ENCODE measurements at places on chromosomes 1 and 21.
A peak's percentile ranks its signal among the peaks of the same experiment; 100 is the strongest.

DNA sequence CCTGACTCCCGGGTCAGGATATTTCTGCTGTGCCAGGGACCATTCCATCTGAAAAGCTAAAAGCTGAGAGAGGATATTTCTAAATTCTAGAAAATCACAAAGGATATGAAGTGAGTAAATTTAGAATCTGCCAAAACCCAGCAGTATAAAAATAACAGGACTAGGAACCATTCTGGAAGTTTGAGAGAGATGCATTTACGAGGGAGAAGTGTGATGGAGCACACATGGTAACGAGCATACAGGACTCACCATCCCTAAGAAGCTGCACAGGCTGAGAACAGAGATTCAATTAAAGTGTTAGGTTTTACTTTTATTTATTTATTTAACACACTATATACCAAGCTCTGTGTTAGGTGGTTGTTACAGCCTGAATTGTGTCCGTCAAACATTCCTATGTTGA, 116.3 kb downstream of the GLUL start:
- no peak overlapping the region for H3K27ac ChIP-seq
- H3K4me1 ChIP-seq, result peaks cover 12% of the 10 kb centered on the region
- H3K27me3 ChIP-seq, result no peaks in the 10 kb centered on the region
- no peak for DNase-seq

GRCh38 chr1:154595621-154596020, 12.4 kb downstream of the ADAR start:
- H3K27me3 ChIP-seq, result no peaks in the 10 kb centered on the region
- no peak overlapping the region for H3K27ac ChIP-seq
- no peak overlapping the region for H3K4me3 ChIP-seq
- DNase-seq, result no peak

DNA sequence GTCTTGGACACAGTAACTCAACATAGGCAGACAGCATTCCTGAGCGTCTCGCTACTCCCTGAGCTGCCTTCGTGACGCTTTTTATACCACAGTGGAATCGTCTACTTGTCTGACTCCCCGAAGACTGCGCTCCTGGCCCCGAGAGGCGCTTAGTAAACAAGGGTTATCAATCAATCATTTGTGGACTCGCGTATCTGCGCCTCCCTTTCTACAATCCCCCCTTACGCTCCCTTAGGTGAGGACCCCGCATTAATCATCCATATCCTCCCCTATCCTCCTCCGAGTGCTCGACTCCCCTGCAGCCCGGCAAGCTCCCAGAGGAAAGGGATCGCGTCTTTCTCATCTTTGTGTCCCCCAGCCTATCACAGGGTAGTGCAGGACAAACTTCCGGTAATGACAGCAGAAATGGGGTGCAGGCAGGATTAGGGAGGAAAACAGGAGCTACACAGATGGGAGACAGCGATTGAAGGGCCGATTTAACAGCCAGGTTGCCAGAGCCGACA, 522 bp downstream of the TMEM59 start:
- H3K27ac ChIP-seq, result peak overlapping the region; percentile 99
- peaks cover 54% of the 10 kb centered on the region for H3K4me1 ChIP-seq
- H3K4me3 ChIP-seq, result peak overlapping the region; percentile 95
- no peaks in the 10 kb centered on the region for H3K27me3 ChIP-seq
- H3K36me3 ChIP-seq, result no peaks in the 10 kb centered on the region
- DNase-seq, result peak; percentile 67

GRCh38 chr1:27538793-27539192, 48.8 kb upstream of the WASF2 start:
- H3K27me3 ChIP-seq, result no peaks in the 10 kb centered on the region
- H3K4me3 ChIP-seq, result no peak overlapping the region
- DNase-seq, result no peak
- peaks cover 2% of the 10 kb centered on the region for H3K36me3 ChIP-seq
- peaks cover 87% of the 10 kb centered on the region for H3K4me1 ChIP-seq
- H3K27ac ChIP-seq, result peak overlapping the region; percentile 51

- no peak overlapping the region for H3K27ac ChIP-seq
- H3K4me3 ChIP-seq, result no peak overlapping the region
- peaks cover 8% of the 10 kb centered on the region for H3K4me1 ChIP-seq
- no peak for DNase-seq
- H3K27me3 ChIP-seq, result no peaks in the 10 kb centered on the region
- no peaks in the 10 kb centered on the region for H3K36me3 ChIP-seq
Observed at GRCh38 chr1:33459691-33460090, 12.8 kb upstream of the ZSCAN20 start.

- H3K27ac ChIP-seq, result peak overlapping the region; percentile 56
- H3K36me3 ChIP-seq, result peaks cover 8% of the 10 kb centered on the region
- peak overlapping the region; percentile 62 for H3K4me3 ChIP-seq
- peaks cover 55% of the 10 kb centered on the region for H3K4me1 ChIP-seq
Observed at GRCh38 chr1:46603481-46603857, 599 bp downstream of the MKNK1 start.
